Effector CD8-positive, alpha-beta T cell (primary cell): ENCODE measurements at places on chromosomes 12 and 14.

DNA sequence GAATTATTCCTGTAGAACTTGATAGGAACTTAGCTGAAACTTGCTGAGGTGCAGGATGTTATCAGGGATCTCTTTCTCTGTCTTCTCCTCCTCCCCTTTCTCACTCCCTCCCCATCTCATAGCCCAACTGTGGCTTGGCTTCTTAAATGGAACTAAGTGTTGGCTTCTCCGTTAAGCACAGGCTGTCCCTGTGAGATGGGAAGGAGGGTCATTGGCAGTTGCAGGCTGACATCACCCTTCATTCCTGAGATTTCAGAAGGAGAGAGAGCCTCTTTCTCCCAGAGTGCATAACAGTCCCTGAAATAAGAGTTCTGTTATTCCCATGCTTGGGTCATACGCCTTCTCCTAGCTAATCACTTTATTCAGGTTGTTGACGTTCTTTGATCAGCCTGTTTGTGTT, 162.0 kb downstream of the UNC79 start:
- DNase-seq = no peak

GRCh38 chr14:67694791-67695393, 672 bp downstream of the RDH11 start:
- peak; percentile 36 for DNase-seq

DNA sequence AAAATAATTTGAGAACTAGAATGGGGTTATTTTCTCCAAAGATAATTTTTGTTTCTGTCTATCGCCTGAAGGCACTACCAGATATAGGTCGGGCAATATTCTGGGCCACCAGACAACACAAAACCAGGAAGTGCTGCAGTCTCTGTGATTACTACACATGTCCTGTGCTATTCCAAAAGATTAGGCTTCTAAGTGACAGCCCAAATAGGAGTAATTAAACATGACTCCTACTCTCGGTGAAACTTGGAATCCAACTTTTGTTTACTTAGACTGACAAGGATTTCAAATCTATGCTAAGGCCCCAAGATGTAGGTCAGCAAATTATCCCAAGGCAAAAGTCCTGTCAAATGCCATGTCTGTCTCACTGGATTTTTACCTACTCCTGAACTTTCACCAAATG, 157.6 kb upstream of the LRFN5 start:
- DNase-seq = no peak

DNA sequence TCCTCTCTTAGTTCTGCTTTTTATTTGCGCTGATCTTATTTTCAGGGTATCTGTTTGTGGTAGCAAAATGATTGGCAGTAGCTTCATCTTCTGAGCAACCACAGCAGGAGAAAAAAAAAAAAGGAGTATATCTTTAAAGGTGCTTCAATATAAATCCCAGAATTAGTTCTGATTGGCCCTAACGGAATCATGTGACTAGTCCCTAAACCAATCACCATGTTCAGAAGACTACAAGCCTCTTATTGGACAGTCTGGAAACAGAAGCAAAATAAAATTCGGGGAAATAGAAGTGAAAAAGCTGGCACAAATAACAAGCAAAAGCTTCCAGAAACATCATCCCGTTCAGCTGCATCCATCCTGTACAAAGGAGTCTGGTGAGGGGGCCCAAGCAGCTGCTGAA, 49.9 kb upstream of the PTPRO start:
- DNase-seq = no peak

DNA sequence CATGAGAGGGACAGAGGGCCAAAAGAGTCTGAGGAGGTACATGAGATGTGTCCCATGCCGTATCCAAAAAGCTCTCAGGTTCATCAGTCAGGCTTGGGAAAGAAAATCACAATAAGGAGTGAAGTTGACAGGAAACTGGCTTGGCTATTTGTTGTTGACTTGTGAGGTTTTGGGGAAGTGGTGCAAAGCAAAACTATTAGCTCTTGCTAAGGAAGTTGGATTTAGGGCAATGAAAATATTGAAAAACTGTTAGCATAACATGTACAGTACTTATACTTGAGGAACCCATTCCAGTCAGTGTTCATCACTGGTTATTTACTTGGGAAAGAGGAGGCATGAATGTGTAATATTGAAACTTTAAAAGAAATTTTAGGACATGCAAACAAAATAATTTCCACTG, 145.9 kb downstream of the DUSP6 start:
- DNase-seq = no peak

DNA sequence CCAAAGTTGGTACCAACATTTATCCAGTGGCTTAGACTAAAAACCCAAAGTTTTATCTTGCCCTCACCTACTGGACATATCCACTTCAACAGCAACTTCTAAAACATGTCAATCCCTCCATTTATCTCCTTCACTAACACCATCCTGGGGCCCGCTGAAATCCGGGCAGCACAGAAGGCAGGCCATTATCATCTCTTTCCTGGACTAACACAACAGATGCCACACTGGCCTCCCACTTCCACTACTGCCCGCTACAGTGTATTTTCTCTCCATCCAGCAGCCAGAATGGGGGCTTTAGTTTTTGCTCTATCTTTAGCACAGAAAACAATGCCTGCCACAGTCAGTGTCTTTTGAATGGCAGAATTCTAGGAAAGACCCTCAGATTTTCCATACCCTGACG, 15.6 kb downstream of the ZFHX2 start:
- no peak for DNase-seq

DNA sequence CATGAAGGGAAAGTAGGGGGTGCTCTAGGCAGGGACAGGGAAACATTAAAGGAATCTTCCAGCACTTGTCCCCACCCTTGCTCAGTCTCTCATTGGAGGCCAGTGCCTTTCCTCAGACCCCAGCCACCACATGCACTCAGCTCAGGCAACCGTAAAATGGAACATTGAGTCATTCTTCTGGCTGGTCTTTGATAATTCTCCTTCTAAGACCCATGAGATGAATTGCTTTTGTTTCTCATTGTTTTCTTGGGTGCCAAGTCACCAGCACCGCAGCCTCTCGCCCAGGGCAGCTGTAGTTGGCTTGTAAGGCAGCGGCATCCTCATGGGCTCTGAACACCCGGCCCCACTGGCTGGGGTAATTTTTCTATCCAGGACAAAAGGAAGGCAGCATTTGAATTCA, 108.2 kb downstream of the PHETA1 start:
- DNase-seq = no peak

GRCh38 chr12:117067638-117068037, 31.6 kb downstream of the TESC start:
- DNase-seq = no peak

GRCh38 chr14:71704210-71704609, 228.0 kb upstream of the RGS6 start:
- no peak for DNase-seq

- DNase-seq = no peak
Observed at GRCh38 chr12:116459011-116459875, 99.9 kb upstream of the MAP1LC3B2 start.

- no peak for DNase-seq
Observed at GRCh38 chr12:45879363-45879895, 110.9 kb downstream of the SCAF11 start.

- DNase-seq = no peak
Observed at GRCh38 chr12:94670898-94671297, 20.5 kb upstream of the TMCC3 start.

DNA sequence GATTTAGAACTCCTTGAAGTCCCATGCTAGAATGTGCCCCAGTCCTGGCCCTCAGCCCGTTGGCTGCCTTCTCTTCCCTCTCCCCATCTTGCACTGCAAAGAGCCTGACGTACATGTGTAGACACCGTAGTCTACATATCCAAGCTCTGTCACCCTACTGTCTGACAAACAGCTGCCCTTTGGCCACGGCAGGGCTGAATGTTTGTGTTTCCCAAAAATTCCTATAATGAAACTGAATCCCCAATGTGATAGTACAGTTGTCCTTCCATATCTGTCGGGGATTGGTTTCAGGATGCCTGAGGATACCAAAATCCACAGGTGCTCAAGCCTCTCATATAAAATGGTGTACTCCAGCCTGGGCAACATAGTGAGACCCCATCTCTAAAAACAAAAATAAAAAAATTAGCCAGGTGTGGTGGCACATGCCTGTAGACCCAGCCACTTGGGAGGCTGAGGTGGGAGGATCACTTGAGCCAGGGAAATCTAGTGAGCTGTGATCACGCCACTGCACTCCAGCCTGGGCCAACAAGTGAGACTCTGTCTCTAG, 12.3 kb upstream of the TFCP2 start:
- DNase-seq = no peak

DNA sequence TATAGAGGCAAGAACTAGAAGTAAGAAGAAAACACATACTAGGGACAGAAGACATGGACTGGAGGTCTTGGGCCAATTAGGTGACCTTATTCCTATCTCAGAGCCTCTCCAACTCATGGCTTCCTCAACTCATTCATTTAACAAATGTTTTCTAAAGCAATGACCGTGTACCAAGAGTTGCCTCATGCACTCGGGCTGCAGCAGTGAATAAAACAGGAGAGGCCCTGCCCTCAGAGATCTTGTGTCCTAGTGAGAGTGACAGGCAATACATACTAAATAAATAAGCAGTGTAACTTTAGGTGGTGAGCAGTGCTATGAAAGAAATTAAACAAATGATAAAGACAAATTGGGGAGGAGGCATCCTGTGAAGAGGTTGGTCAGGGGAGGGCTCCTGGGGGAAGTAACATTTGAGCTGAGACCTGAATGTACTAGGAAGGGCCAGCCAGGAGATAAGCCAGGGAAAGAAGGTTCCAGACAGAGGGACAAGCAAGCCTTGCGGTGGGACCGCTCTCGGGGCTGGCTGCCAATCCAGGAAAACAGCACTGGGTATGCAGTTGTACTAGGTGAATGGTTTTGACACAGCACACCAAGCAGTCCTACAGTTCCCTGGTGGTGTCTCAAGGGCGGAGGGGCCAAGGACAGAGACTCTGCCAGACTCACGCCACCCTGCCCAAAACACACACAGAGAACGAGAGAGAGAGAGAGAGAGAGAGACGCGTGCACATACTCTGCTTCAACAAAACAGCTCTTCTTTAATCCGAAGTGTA, 1.3 kb downstream of the NINJ2 start:
- no peak for DNase-seq

GRCh38 chr12:124921200-124922031, 7.0 kb upstream of the UBC start:
- DNase-seq = no peak

GRCh38 chr14:105525861-105526775, at the start of gene TMEM121:
TSS of gene TMEM121 (plus strand) at chr14:105526583. CDS start at chr14:105528835, 2,252 bp downstream.
- peak; percentile 17 for DNase-seq

DNA sequence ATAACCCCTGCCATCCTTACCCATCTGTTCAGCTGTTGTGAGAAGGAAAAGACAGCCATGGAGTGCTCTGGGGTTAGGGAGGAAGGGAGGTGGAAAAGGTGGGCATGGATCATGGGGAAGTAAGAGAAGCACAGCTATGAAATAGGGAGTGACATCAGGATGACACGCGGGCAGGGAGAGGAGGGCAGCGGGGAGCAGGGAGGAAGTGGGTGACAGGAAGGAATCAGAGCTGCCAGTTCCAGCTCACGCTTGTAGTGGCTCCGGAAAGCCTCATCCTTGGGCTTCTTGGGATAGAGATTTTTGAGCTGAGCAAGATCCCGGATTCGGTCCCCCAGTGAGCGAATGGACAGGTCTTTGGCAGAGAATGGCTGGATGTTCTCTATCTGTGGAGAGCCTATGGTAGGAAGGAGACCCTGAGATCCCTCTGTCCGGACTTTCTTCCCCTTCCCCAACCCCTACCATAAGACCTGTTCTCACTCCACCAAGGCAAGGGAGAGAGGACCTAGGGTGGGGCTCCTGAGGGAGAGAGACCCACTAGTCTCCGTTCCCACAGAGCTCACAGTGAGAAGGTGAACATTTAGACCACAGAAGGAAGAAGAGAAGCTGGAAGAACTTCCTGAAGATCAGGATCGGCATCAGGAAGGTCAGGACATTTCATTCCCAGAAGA, 10.3 kb downstream of the NAB2 start:
- no peak for DNase-seq

GRCh38 chr12:4331221-4331620, 10.2 kb downstream of the TIGAR start:
- no peak for DNase-seq

DNA sequence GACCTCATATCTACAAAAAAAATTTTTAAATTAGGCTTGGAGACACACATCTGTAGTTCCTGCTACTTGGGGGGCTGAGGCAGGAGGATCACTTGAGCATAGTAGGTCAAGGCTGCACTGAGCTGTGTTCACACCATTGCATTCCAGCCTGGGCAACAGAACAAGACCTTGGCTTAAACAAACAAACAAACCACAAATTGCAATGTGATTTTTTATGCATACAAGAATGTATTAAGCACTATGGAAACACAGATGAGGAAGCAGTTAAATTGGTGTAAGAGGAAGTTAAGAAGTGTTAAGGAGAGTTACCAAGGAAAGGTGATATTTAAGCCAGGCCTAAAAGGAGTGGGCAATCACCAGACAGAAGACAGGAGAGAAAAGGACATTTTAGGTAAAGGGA, 83.6 kb upstream of the HECTD1 start:
- no peak for DNase-seq

DNA sequence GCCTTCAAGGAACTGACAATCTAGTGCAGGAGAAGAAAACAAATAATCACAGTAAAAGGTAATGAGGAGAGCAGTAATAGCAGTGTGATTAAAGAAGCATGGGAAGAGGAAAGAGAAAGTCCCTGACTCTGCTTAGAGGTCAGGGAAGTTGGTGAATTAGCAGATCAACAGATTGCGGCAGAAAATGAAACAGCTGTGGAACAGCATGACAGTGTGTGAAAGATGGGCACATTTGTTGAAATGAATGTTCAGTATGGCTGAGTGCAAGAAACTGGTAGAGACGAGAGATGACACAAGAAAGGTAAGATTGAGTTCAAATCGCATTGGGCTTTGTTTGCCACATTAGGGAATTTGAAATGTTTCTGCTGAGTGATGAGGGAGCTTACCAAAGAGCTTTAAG, 63.7 kb upstream of the RASSF8 start:
- no peak for DNase-seq

GRCh38 chr12:25072906-25073650, 121.9 kb downstream of the DNAI7 start:
- no peak for DNase-seq

GRCh38 chr14:81272317-81272716, 51.6 kb upstream of the GTF2A1 start:
- DNase-seq = no peak

DNA sequence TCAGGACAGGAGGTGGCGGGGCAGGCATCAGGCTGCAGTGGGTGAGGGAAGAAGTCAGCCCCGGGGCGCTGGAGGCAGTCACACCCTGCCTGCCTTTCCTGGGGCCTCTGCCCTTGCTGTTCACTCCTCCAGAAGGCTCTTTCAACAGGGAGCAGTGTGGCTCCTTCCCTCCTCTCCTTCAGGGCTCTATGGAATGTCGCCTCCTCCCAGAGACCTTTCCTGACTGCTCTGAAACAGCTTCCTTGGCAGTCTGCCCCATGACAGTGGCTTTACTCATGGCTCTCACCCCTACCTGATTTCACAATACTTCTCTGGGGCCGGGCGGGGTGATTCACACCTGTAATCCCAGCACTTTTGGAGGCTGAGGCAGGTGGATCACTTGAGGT, 7.1 kb downstream of the RHOF start:
- peak; percentile 12 for DNase-seq

- DNase-seq = no peak
Observed at GRCh38 chr12:107565551-107565950, 120.0 kb upstream of the PWP1 start.
